Keratinocyte (primary cell): ENCODE measurements at places on chromosomes 7 and 10. TPM values are rescaled to one million over a fixed set of nuclear protein-coding genes. Genes with fewer than 3 reads are reported as not detected.

UTF1 gene
- polyA plus RNA-seq: not detected in 3 replicates

UNC5B gene
- polyA plus RNA-seq: 0.96 to 3.1 TPM (median 1.1 TPM) in 3 replicates

RET gene
- 0.21 to 0.63 TPM (median 0.41 TPM) in 3 replicates for polyA plus RNA-seq

HABP2 gene
- not detected in 3 replicates for polyA plus RNA-seq

IGF2BP3 gene
- polyA plus RNA-seq: 13.8 to 22.3 TPM (median 18.9 TPM) in 3 replicates

GPR85 gene
- polyA plus RNA-seq: 1.6 to 2.0 TPM (median 2.0 TPM) in 3 replicates

LLCFC1 gene
- not detected in 3 replicates for polyA plus RNA-seq

SLC26A5 gene
- not detected in 3 replicates for polyA plus RNA-seq

COMMD3 gene
- 29.3 to 59.5 TPM (median 39.2 TPM) in 3 replicates for polyA plus RNA-seq

TMEM229A gene
- polyA plus RNA-seq: not detected in 3 replicates

EPO gene
- polyA plus RNA-seq: 0.35 to 0.86 TPM (median 0.41 TPM) in 3 replicates

BICC1 gene
- polyA plus RNA-seq: 3.1 to 4.2 TPM (median 3.8 TPM) in 3 replicates

LRRD1 gene
- 0.04 TPM in 2 of 3 replicates, not detected in the other for polyA plus RNA-seq

OR6B1 gene
- polyA plus RNA-seq: not detected in 3 replicates

IKZF5 gene
- polyA plus RNA-seq: 4.6 to 6.5 TPM (median 6.0 TPM) in 3 replicates

SNX10 gene
- 5.6 to 7.6 TPM (median 7.0 TPM) in 3 replicates for polyA plus RNA-seq

CH25H gene
- 0.05 to 0.37 TPM in 2 of 3 replicates, not detected in the other for polyA plus RNA-seq

PNLIPRP2 gene
- polyA plus RNA-seq: not detected in 3 replicates

NUDT13 gene
- polyA plus RNA-seq: 1.3 to 2.4 TPM (median 1.6 TPM) in 3 replicates

AMPH gene
- 0.06 TPM in 1 of 3 replicates, not detected in the others for polyA plus RNA-seq

KEL gene
- polyA plus RNA-seq: 0.09 TPM in 1 of 3 replicates, not detected in the others

RARRES2 gene
- not detected in 3 replicates for polyA plus RNA-seq

CACNA2D1 gene
- 1.3 to 2.0 TPM (median 1.8 TPM) in 3 replicates for polyA plus RNA-seq

CDHR3 gene
- 0.32 to 1.2 TPM (median 0.64 TPM) in 3 replicates for polyA plus RNA-seq

NYAP1 gene
- 0.16 to 0.48 TPM (median 0.16 TPM) in 3 replicates for polyA plus RNA-seq

SKAP2 gene
- polyA plus RNA-seq: 8.6 to 15.0 TPM (median 11.1 TPM) in 3 replicates

TACR2 gene
- 0.05 to 0.11 TPM (median 0.07 TPM) in 3 replicates for polyA plus RNA-seq

ORC5 gene
- polyA plus RNA-seq: 12.2 to 17.9 TPM (median 13.5 TPM) in 3 replicates

OR2A12 gene
- polyA plus RNA-seq: not detected in 3 replicates

PRSS37 gene
- polyA plus RNA-seq: not detected in 3 replicates

ATOH7 gene
- polyA plus RNA-seq: 0.04 to 0.07 TPM in 2 of 3 replicates, not detected in the other

PTPRZ1 gene
- polyA plus RNA-seq: 41.6 to 58.3 TPM (median 56.2 TPM) in 3 replicates

VAX1 gene
- 0.03 to 0.04 TPM in 2 of 3 replicates, not detected in the other for polyA plus RNA-seq

FBXO24 gene
- polyA plus RNA-seq: 0.19 to 0.34 TPM (median 0.22 TPM) in 3 replicates

GCK gene
- polyA plus RNA-seq: 0.03 TPM in 1 of 3 replicates, not detected in the others

GRID2IP gene
- polyA plus RNA-seq: 0.01 to 0.04 TPM (median 0.03 TPM) in 3 replicates

CDNF gene
- 1.1 to 1.4 TPM (median 1.2 TPM) in 3 replicates for polyA plus RNA-seq

LRRC18 gene
- not detected in 3 replicates for polyA plus RNA-seq

ASB15 gene
- polyA plus RNA-seq: not detected in 3 replicates

CALHM3 gene
- not detected in 3 replicates for polyA plus RNA-seq

ANKRD1 gene
- polyA plus RNA-seq: 0.06 to 0.07 TPM (median 0.07 TPM) in 3 replicates

TMEM26 gene
- polyA plus RNA-seq: not detected in 3 replicates

SORBS1 gene
- polyA plus RNA-seq: 0.32 to 0.54 TPM (median 0.42 TPM) in 3 replicates

CYP3A4 gene
- polyA plus RNA-seq: not detected in 3 replicates

DNMBP gene
- polyA plus RNA-seq: 7.7 to 26.9 TPM (median 15.8 TPM) in 3 replicates

TRIM50 gene
- not detected in 3 replicates for polyA plus RNA-seq

CALY gene
- not detected in 3 replicates for polyA plus RNA-seq

PDE6C gene
- polyA plus RNA-seq: not detected in 3 replicates

IMMP2L gene
- 12.0 to 14.1 TPM (median 12.6 TPM) in 3 replicates for polyA plus RNA-seq

ACSM6 gene
- polyA plus RNA-seq: 0.04 TPM in 1 of 3 replicates, not detected in the others

GPR141 gene
- polyA plus RNA-seq: not detected in 3 replicates

AGAP5 gene
- polyA plus RNA-seq: 2.4 to 4.8 TPM (median 3.6 TPM) in 3 replicates

BTBD16 gene
- 3.3 to 4.9 TPM (median 4.1 TPM) in 3 replicates for polyA plus RNA-seq
